ENCODE measurements at places on chromosomes 13 and 19.
A peak's percentile ranks its signal among the peaks of the same experiment; 100 is the strongest.

GRCh38 chr19:36051637-36052036 is 2.4 kb downstream of the THAP8 start:
- DNase-seq, result no peak

DNA sequence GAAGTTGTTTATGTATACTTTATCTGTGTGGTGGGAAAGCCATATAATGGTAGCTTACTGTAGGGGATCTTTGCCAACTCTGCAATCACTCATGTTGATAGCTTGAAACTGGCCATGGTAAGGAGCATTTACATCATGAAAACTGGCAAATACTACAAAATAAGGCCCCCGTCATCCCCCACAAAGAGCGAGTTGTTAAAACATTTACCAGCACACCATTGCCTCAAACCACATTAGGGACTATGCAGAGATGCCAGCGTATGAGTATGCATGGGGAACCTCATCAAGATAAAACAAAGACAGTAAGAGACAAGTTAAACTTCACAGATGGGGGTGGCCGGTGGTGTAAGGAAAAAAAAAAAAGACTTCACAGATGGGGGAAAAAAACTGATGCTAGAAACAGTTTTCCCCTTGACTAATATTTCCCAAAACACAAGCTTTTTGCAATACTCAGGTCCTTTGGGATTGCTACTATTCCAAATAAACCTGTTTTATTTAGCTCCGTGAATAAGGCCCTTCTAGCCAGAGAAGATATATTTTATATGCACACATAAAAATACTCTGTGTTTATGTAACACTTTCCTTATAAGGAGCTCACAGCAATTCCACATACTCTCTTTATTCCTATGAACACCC is 70.6 kb upstream of the SERP2 start:
- no peak for DNase-seq

- no peak for DNase-seq
These were observed 207.0 kb downstream of the SHISA2 start for GRCh38 chr13:25844559-25845434.

DNA sequence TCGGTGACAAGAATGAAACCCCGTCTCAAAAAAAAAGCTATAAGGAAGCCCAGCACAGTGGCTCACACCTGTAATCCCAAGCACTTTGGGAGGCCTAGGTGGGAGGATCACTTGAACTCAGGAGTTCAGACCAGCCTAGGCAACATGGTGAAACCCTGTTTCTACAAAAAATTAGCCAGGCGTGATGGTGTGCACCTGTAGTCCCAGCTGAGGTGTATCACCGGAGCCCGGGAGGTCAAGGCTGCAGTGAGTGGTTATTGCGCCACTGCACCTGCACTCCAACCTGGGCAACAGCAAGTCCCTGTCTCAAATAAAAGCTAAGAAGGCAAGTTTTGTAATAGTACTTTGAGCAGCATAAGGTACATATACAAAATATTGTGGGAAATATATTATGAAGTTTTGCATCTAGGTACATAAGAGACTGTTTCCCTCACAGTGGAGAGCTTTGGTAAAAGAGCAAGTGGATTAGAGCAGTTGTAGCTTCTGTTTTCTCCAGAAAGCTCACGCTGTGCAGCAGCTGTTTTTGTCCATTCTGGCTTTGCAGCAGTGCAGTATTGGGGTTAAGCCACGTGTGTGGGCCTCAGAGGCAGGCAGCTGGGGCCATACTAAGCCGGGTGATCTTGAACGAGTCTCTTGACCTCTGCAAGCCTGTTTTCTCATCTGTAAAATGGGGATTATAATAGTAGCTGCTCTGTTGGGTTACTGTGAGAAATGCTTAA is 35.4 kb downstream of the ARHGAP35 start:
- DNase-seq, result no peak

GRCh38 chr13:23567906-23568460 is 2.2 kb upstream of the TNFRSF19 start:
- DNase-seq, result peak; percentile 48

- no peak for DNase-seq
These were observed 387.6 kb downstream of the SLITRK6 start for GRCh38 chr13:85411591-85411990.

- no peak for DNase-seq
These were observed 7.8 kb downstream of the ANKLE1 start for GRCh38 chr19:17289489-17289888.

- DNase-seq, result no peak
These were observed 52.8 kb downstream of the MCF2L start for GRCh38 chr13:113021811-113022210.

GRCh38 chr13:94073007-94073744 is 406.3 kb downstream of the DCT start:
- peak; percentile 16 for DNase-seq

- DNase-seq, result no peak
These were observed 5.4 kb upstream of the ARGLU1 start for GRCh38 chr13:106573284-106573846.

DNA sequence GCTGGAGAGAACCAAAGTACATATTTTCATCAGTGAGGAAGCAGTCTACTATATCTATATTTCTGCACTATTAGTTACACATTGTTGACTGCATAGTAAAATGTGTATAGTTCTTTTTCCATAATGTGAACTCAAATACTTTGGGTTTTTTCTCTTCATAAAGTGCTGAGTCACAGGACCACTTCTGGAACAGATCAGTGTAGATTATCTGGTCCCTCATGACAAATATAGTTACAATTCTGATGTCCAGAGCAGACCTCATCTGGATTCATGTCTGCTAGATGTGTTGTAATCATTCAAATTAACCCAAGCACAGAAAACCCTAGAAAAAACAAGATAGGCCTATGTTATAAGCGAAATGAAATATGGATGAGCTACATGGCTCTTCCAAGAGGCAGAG is 171.4 kb downstream of the SUCLA2 start:
- DNase-seq, result no peak

DNA sequence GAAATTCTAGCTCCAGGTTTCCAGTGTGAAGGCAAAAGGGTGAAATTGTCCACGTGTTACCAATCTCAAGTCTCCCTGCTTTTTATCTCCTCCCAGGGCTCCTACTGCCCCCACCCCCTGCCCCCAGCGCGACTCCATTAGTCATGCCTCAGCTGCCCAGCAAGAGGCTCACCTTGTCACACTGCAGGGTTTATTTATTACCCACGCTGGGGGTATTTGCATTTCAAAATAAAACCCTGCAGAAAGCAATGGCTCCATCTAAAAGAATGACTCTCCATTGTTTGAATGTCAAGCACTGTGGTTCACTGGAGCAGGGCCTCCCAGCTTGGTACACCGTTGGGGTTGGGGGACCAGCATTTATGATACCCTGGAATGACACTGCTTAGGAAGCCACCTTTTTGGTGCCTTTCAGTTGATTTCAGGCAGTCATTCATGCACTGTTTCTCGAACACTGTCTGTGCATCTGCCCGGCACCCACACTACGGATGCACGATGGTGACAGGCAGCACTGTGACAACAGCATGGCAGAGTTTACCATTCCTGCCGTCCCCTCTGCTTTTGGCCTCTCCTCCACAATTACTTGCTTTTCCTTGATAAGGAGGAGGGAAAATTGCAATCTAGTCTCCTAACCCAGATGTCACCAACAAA is 9.9 kb upstream of the POP4 start:
- DNase-seq, result no peak

DNA sequence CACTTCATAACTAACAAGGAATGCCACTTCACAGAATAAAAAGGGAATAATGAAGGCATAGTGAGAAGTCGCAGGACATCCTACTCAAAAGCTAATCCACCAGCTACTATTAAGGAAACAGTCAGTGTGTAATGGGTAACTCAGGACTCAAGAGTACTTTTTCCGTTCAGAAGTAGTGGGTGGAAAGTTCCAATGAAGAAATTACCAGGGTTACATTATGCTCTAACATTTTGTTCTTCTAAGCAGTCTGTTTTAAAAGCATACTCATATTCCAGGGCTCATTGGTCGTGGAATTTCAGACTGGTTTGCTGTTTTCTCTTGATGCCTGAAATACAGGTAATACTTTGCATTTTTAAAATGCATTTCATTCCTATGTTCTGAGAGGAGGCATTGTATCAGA is 222.4 kb upstream of the IRS2 start:
- DNase-seq, result no peak

DNA sequence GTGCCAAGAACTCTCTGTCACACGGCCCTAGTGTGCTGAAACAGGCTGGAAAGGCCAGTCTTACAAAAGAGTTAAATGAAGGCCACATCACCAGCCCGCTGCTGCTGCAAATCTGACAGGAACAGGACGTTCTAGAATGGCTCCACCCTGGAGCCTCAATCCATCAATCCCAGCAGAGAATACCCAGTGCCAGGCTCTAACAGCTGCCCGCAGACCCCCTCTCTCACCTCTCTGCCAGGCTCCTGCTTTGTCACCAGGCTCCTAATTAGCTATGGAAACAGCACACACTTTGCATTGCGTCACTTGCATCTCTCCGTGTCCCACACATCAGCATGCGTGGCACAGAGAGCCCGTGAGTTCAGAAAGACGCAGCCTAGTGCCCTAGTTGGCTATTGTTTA is 314.1 kb downstream of the FOXO1 start:
- DNase-seq, result no peak

DNA sequence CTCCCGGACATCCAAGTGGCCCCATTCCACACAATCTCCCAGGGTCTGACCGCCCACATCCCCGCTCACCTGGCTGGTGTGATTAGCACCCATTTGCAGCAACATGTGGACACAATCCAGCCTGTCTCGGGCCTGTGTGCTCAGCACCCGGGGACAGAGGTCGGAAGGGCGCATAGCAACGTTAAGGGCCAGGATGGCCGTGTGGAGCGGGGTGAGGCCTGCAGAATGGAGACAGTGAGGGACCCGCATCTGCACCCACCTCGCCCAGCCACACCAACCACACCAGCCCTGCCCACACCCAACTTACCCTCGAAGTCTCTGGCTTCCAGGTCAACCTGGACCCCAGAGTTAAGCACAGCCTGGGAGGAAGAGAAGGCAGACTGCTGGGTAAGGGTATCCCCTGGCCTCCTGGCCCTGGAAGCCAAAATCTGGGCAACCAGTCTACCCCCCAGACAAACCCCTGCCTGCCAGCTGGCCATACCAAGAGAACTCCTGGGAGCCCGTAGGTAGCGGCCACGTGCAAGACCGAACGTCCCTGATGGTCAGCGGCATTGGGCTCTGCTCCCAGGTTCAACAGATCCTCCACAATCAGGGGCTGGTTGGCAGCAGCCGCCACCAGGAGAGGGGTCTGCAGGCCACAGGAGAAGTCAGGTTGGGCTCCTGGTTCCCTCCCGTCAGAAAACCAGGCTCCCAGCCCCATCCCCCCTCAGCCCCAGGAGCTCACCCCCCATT is 4.3 kb downstream of the NFKBID start:
- DNase-seq, result no peak

- no peak for DNase-seq
These were observed 2.0 kb upstream of the A1BG start for GRCh38 chr19:58355215-58355796.

DNA sequence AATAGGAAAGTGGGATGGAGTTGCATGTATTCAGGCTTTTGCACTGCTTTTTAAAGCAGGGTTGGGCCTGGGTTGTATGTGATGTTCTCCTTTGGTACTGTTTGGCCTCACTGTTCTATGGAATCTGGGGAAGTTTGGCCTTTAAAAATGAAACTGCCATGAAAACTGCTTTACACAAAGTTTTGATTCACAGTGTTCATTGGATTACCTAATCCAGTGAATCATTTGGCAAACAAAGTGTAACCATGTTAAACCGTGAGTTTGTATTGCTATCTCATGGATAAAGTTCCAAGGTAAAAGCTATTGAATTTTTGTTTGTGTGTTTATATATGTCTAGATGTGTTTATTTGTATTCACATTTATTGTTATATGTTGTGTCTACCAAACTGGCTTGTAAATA is 1658.6 kb downstream of the OLFM4 start:
- DNase-seq, result no peak

- no peak for DNase-seq
These were observed 6.9 kb upstream of the ANGPTL4 start for GRCh38 chr19:8357007-8357521.

- DNase-seq, result no peak
These were observed 155.7 kb downstream of the TNFRSF19 start for GRCh38 chr13:23725922-23726321.

GRCh38 chr19:17359905-17360800 is 17.0 kb downstream of the PLVAP start:
- no peak for DNase-seq

DNA sequence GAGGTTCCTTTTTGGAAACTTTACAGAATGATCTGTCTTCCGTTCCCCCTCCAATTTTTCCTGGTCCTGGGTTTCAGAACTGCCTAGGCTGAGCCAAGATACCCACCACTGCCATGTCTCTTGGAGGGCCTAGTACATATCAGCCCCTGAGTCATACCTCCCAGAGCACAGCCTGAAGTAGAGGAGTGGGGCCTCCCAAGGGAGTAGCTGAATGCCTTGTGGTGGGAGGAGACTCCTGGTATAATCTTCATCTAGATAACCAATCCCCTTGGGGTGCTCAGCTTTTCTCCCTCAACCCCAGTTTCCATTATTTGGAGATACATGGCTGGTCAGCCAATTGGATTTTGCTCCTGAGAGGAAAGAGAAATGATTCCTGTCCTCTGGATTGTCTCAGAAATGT is 30.3 kb downstream of the ZNF763 start:
- no peak for DNase-seq
